ENCODE measurements at places on chromosomes 6 and 20.

- no peak for DNase-seq
These were observed 234.3 kb downstream of the PACRG start for GRCh38 chr6:162962093-162962492.

- DNase-seq = no peak
These were observed 119.4 kb downstream of the AIG1 start for GRCh38 chr6:143179901-143180612.

DNA sequence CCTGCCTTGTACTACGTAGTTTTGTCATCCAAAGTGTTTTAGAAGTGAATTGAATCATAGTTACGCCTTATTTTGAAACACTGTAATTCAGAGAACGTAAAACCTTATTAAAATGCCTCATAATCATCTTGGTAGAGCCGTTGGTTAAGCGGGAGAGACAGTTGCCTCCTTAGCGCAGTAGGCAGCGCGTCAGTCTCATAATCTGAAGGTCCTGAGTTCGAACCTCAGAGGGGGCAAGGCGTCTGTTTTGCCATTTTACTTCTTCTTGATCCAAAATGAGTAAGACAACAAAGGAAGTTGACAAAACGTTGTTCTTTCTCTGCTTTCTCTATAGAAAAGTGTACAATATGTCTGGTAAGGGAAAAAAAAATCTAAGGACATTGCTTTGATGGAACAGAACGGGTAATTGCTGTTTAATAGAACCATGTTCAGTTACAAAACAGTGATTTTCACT, 20.7 kb upstream of the TRIM27 start:
- DNase-seq = peak; percentile 53

DNA sequence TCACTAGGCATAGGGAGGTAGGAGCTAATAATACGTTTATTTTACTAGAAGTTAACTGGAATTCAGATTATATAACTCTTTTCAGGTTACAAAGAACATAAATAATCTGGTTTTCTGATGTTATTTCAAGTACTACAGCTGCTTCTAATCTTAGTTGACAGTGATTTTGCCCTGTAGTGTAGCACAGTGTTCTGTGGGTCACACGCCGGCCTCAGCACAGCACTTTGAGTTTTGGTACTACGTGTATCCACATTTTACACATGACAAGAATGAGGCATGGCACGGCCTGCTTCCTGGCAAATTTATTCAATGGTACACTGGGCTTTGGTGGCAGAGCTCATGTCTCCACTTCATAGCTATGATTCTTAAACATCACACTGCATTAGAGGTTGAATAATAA, 1.1 kb downstream of the HFE start:
- DNase-seq = no peak

DNA sequence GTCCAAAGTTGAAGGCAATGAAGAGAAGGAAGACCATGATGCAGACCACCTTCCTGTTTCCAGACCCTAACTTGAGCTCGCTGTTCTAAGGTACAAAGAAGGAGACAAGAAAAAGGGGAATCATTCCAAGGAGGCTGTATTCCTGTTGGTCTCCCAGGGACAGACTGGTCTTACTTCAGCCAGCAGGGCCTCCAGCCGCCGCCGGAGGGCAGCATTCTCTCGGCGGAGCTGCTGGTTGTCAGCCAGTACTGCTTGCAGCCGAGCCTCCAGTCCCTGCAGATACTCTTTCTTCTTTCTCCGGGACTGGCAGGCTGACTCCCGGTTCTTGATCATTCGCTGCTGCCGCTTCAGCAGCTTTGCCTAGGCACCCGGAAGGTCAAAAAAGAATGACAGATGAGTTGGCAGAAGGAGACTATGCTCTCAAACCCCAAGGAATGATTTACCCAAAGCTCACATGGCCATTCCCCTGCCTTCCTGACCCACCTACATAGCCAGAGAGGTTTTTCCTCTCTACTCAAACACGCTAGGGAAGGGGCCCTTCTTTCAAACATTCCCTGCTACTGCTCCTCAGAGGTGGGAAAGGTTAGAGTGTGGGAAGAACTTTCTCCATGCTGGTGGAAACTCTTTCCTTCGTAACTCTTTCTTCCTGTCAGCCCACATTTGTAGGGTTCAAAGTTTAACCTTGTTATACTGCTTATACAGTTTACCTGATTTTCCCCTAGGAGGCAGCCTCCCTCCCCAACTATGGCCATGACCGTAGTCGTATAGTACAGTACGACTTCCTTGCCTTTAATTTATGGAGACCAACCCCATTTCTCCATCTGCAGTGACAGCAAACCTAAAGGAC, 9.0 kb downstream of the ATF6B start:
- DNase-seq = peak; percentile 40

DNA sequence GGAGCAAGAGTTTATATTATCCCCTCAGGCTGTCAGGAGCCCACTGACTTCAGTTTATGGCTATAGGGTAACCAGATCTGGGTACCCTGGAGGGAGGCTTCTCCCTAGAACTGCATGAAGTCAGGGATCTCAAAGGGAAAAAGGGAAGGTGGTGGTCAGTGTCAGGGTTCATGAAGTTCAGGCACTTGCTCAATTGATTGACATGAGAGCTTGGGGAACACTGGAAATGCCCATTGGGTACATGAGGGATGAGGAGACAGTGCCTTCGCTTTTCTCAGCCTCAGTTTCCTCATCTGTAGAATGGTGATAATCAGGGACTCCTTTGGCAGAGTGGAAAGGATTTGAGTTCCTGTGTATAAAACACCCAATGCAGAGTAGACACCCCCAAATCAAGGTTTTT, 22.6 kb downstream of the SIRPA start:
- no peak for DNase-seq

GRCh38 chr6:157033428-157034140, 256.4 kb downstream of the ARID1B start:
- DNase-seq = no peak

DNA sequence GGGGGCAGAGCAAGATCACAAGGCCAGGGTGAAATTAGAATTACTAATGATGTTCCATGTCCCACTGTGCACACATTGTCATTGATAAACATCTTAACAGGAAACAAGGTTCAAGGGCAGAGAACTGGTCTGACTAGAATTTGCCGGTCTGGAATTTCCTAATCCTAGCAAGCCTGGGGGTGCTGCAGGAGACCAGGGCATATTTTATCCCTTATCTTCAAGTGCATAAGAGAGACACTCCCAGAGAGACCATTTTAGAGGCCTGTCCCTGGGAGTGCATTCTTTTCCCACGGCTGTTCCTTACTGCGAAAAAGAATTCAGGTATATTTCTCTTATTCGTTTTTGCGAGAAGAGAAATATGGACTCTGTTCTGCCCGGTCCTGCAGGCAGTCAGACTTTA, 41.5 kb downstream of the CD83 start:
- DNase-seq = no peak

- DNase-seq = no peak
These were observed 23.6 kb upstream of the ZNF337 start for GRCh38 chr20:25720285-25720684.

GRCh38 chr20:24017458-24017755, 28.8 kb upstream of the GGTLC1 start:
- DNase-seq = no peak

DNA sequence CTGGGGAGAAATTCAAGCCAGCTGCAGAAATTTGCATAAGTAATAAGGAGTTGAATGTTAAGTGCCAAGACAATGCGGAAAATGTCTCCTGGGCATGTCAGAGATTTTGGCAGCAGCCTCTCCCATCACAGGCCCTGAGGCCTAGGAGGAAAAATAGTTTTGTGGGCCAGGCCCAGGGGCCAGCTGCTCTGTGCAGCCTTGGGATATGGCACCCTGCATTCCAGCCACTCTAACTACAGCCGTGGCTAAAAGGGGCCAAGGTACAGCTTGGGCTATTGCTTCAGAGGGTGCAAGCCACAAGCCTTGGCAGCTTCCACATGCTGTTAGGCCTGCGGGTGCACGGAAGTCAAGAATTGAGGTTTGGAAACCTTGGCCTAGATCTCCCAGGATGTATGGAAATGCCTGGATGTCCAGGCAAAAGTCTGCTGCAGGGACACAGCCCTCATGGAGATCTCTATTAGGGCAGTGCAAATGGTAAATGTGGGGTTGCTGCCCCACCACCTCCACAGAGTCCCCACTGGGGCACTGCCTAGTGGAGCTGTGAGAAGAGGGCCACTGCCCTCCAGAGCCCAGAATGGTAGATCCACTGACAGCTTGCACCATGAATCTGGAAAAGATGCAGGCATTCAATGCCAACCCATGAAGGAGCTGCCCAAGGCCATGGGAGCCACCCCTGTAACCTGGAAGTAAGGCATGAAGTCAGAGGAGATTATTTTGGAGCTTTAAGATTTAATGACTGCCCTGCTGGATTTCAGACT, 126.5 kb downstream of the DTNBP1 start:
- DNase-seq = no peak

DNA sequence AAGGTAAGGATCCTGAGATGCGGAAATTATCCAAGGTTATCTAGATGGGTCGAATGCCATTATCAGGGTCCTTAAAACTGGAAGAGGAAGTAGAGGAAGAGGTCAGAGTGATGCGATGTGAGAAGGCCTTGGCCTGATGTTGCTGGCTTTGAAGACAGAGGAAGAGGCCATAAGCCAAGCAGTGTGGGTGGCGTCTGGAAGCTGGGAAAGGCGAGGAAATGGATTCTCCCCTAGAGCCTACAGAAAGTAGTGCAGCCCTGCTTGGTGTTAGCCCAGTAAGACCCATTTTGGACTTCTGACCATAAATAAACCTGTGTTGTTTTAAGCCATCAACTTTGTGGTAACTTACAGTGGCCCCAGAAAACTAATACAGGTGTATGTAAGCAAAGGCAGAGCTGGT, 2.0 kb downstream of the SRXN1 start:
- no peak for DNase-seq

DNA sequence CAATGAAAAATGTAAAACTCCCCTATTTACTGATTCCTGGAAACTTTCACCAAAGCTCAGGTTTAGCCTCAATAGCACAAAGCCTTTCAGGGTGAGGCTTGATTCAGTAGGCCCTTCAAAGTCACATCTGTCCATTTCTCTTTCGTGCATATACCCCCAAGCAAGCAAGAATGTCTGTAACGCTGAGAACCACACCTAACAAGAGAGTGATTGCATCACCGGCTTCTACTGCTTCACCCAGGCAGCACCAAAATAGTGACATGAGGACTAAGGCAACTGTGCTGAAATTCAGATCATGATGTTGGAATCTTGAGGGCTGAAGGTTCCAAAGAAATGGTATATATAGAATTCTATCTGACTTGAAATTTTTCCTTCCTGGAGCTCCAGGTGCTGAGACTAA, 26.1 kb downstream of the CGA start:
- DNase-seq = no peak

GRCh38 chr6:87723170-87724078, 21.4 kb upstream of the AKIRIN2 start:
- DNase-seq = no peak

GRCh38 chr20:11246251-11246775, 572.5 kb upstream of the JAG1 start:
- DNase-seq = no peak

GRCh38 chr6:155181498-155181897, 82.3 kb upstream of the CLDN20 start:
- DNase-seq = no peak

- DNase-seq = no peak
These were observed 338.4 kb downstream of the ZFAND3 start for GRCh38 chr6:38157905-38158304.

GRCh38 chr6:170137176-170137891, 153.5 kb downstream of the DLL1 start:
- DNase-seq = no peak

GRCh38 chr6:33878562-33878961, 74.8 kb upstream of the MLN start:
- no peak for DNase-seq

GRCh38 chr6:42391441-42391840, 60.3 kb downstream of the TRERF1 start:
- DNase-seq = no peak

- no peak for DNase-seq
These were observed 541.5 kb downstream of the CD83 start for GRCh38 chr6:14658886-14659561.

- no peak for DNase-seq
These were observed 184.7 kb downstream of the CDH4 start for GRCh38 chr20:61436667-61437279.

- no peak for DNase-seq
These were observed 24.9 kb upstream of the PHACTR2 start for GRCh38 chr6:143652841-143653331.

GRCh38 chr20:40896814-40897700, 131.6 kb upstream of the TOP1 start:
- DNase-seq = no peak

GRCh38 chr6:25689966-25690365, 38.0 kb downstream of the SCGN start:
- no peak for DNase-seq

DNA sequence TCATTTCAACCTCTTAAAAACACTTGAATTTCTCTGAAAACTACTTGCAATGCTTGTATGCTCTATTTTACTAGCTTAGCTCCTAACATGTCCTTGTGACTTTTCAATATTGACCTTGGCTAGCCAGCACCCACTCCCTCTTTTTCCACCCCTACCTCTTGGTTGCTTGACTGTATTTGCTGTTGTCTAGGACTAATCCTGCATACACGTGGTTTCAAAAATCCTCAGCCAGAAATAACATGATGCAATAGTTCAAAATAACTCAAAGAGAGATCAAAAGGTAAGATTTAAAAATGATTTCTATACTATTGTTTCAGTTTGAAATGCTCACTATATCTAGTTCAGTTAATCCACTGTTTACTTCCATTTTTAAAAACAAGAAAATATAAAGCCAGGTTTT, 102.3 kb upstream of the TBX18 start:
- no peak for DNase-seq

DNA sequence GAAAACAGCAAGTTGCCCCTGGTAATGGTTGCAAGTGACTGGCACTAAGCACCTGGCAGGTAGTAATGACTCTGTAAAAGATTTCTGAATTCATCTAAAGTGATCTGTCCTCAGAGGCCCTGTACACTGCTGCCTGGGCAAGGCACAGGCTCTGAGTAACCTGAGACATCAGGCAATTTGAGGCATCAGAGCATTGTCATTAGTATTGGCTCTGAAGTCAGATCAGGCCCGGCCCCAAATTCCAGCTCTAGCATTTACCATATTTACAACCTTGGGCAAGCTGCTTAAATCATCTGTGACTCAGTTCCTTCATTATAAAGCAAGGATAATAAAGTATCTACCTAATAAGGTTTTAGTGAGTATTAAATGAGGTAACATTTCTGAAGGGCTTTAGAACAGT, 17.3 kb upstream of the TENT5A start:
- DNase-seq = no peak

DNA sequence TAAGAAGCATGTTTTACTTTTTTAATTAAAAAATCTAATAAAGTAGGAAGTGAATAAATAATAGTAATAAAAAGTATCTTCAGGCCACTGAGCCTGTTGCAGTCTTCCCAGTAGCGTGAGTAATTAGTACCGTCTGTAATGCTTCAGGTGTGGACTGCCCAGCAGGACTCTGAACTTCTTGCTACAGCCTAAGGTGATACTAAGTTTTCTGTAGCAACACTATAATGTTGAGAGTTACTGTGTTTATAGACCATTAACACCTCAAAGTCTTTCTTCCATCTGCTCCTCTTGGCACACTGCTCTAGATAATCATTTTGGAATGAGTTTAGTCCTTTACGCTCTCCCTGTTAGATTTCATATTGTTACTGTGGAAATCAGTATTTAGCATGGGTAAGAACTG, 28.4 kb downstream of the VAPB start:
- DNase-seq = no peak

- DNase-seq = no peak
These were observed 16.8 kb downstream of the CD83 start for GRCh38 chr6:14134211-14134910.

GRCh38 chr6:21431526-21431925, 162.0 kb upstream of the SOX4 start:
- no peak for DNase-seq

Measured in stimulated activated CD8-positive, alpha-beta memory T cell treated with anti-CD3 and anti-CD28 coated beads, Interleukin-12 subunit alpha, Interleukin-12 subunit beta, amount 100 ng/mL, for 1 hour (primary cell).